ENCODE measurements at places on chromosomes 1 and 21.

DNA sequence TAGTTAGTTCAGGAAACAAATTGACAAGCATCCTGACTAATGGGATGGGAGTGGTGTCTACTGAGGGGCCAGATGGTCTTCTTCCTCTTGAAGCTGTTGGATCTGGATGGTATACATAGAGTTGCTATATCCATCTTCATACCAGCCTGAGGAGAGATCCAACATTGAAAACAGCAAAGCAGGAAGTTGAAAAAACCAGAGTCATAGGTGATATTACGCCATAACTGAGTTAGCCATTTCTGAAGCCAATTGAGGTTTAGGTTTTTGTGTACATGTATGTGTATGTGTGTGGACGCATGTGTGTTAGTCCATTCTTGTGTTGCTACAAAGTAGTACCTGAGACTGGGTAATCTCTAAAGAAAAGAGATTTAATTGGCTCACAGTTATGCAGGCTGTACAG lies 2.3 kb upstream of the TSPAN2 start:
- DNase-seq, result no peak

DNA sequence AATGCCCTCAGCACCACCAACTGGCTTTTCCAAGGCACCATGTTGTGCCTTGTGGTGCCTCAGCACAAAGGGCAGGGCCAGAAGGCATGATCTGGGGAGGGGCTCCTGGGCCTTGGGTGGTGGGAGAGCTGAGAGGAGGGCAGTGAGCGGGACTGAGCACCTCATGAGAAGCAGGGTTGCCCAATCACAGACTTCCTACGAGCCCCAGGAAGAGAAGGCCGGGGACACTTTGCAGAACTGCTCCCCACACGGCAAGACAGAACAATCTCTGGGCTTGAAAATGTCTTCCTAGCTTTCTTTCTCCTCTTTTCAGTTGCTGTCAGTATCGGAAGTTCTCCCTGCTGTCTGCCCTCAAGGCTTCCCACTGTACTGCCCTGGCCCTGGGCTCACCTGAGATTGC lies 6.8 kb downstream of the KCNJ10 start:
- DNase-seq, result no peak

DNA sequence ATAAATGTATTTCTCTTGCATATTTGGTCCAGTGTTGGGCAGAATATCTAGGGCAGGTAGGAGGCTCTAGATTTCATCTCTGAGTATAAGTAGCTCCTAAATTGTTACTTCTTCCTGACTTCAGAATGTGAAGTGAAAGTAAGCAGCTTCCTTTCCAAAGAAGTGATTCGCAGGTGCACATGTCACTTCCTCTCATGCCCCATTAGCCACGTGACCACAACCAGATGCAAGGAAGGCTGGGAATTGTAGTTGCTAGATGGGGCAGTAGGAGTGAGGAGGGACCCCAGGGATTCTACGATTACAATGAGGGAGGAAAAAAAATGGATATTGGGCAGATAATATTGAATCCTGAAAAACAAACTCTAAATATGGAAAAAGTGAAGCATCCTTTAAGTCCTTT lies 113.2 kb upstream of the CYYR1 start:
- DNase-seq, result peak; percentile 1

DNA sequence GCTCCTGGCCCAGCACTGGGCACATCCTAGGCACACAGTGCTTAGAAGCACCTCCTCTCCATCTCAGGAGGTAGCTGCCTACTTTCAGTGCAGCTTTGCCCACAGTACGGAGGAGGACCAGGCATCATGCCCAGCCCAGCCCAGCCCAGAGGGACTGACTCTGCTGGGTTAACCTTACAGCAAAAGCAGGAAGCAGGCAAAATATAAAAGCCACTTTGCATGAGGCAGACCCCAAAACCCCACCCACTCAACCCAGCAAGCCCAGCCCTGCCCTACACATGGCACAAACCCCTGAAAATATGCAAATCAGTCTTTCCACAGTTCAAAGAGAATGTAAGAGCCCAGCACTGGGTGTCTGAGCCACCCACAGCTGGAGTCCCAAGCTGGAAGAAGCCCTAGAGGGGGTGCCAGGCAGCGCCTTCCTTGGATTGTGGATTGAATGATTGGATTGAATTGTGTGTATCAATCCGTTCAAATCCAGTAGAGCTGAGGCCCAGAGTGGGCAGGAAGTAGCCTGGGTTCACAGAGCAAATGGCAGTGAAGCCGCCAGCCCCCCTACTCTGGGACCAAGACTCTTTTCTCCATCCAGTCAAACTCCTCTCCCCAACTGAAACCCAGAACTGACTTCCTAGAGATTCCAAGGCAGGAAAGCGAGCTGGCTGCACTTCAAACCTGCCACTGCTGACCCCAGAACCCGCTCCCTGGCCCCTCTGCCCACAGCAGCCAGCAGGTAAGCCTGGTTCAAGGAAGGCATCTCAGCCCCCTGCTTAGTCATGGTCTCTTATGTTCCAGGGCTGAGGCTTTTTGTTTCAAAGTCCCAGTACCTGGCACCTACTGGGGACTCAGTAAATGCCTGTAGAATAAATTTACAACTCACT lies 117.7 kb downstream of the LACTBL1 start:
- no peak for DNase-seq

GRCh38 chr1:151993734-151994496 lies at the start of gene S100A10:
Gene S100A10 (minus strand): TSS chr1:151993859. CDS start chr1:151986230, 7,629 bp downstream.
- DNase-seq, result no peak

DNA sequence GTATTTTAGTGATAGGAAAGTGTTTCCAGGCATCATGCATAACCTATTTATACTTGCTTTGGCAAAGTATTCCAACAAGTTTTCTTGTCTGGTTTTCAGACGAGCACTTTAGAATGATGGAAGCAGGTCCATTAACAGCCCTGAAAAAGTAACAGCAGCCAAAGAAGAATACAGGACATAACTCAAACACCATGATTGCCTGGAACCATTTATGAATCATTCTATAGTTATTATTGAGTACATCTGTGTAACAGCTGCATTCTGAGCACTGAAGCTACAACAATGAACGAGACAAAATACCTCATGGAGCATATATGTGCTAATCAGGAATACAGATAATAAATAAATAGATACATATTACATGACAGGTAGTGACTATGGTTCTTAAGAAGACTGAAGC lies 12.6 kb downstream of the IL10RB start:
- DNase-seq, result no peak

- no peak for DNase-seq
Observed at GRCh38 chr21:27286760-27287159, 319.9 kb upstream of the ADAMTS5 start.

- DNase-seq, result no peak
Observed at GRCh38 chr1:9814619-9815018, 9.1 kb downstream of the CLSTN1 start.

- peak; percentile 76 for DNase-seq
Observed at GRCh38 chr1:145690587-145691558, 16.3 kb downstream of the PDZK1 start.

GRCh38 chr1:145751491-145752037 lies 32.3 kb downstream of the CD160 start:
- peak; percentile 92 for DNase-seq

DNA sequence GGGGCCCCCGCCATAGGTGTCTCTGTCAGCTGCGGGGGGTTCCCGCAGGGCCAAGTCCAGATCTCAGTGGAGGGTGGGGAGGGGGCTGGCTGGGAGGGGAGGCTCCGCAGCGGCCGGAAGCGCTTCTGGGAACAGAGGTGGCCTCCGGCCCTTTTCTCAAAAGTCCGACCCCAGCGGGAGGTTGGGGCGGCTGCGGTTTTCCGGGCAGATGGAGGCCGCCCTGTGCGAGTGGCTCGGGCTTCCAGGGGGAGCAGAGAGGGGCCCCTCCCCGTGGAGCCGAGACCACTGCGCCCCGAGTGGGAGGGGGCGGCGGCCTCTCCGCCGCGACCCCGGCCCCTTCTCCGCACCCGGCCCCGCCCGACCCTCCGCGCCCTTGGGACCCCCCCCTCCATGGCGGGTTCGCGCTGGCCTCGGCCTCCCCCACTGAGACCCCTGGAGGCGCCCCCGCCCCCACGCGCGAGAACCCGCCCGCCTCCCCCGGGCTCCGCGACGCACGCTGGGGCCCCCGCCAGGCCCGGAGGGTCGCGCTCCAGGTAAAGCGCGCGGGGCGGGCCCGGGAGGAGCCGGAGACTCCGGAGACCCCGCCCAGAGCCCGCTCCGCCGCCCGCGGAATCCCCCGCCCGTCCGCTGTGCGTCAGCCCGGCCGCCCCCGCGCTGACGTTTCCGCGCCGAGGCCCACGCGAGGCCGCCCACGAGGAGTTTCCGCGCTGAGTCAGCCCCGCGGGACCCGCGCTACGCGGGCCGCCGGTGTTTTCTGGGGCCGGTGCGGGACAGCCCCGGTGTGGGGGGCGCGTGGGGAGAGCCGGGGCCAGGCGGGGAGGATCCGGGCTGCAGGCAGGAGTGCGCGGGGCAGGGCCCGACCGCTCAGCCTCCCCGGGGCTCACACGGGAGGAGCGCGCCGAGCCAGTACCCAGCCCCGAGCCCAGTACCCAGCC lies 5.2 kb downstream of the TNFRSF18 start:
- no peak for DNase-seq

GRCh38 chr1:53122201-53122885 lies 20.1 kb downstream of the SLC1A7 start:
- no peak for DNase-seq

DNA sequence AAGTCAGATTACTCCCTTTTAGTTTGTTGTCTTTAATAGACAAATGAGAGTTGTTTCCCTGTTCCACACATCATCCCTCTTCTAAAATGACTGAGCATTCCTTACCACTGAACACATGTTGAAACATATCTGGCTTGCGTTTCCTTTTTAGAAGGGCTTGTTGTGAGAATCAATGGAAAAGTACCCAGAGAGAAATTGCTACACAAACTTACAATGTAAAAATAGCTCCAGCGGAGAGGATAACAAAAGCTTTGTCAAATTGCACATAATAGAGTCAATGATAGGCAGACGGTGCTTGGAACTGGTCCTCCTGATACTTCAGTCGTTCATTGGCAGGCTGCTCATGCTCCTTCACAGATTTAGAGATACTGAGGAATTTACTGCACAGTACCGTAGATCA lies 123.9 kb downstream of the CYYR1 start:
- DNase-seq, result no peak

GRCh38 chr1:32447469-32448185 lies 17.2 kb upstream of the ZBTB8B start:
- DNase-seq, result peak; percentile 78

DNA sequence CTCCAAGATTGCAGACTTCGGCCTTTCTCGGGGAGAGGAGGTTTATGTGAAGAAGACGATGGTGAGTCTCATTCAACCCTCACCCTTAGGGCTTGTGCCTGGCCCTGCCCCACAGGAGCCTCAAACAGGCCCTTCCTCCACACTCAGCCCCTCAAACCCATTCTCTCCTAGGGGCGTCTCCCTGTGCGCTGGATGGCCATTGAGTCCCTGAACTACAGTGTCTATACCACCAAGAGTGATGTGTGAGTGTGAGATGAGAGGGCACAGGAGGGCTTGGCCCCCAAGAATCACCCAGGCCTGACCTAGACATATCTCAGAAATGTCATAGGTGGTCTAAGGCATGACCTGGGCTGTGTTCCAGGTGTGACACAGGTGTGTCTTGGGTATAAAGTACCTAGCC lies 18.3 kb upstream of the MPL start:
- no peak for DNase-seq

DNA sequence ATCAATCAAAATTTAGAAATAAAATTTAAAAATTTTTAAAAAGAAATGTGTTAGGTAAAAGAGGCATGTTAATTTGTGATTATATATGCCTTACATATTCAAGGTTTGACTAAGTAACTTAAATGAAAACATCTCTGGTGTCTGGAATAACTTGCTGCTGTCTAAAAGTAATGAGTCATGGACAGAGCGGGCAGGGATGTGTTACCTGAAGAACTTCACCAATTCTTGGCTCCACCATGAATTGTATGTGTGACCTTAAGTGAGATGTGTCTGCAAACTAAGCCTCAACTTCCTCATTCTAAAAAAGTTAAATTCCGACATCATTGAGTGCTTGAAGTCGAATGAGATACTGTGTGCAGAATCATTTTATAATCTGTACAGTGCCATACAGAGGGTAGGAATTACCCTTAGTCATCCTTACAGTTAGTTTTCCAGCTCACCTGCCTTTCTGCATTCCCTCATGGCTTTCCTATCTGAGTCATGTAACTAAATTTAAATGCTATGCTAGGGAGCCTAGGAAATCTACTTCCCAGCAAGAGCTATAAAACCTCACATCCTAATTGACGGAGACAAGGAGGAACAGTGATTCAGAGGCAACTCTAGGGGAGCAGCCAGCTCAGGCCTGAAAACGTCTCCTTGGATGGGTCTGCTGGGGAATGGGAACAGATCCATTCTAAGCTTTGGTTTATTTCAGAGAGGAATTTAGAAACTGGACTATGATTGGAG lies 100.7 kb upstream of the TSPAN2 start:
- peak; percentile 86 for DNase-seq

- no peak for DNase-seq
Observed at GRCh38 chr1:10657088-10657847, 139.2 kb downstream of the CASZ1 start.

- DNase-seq, result no peak
Observed at GRCh38 chr1:25504706-25505595, 38.5 kb upstream of the LDLRAP1 start.

- DNase-seq, result no peak
Observed at GRCh38 chr1:156073740-156074139, 8.5 kb downstream of the MEX3A start.

- no peak for DNase-seq
Observed at GRCh38 chr1:55369474-55369873, 154.3 kb upstream of the USP24 start.

GRCh38 chr1:184649451-184649888 lies 105.2 kb downstream of the EDEM3 start:
- DNase-seq, result no peak

- DNase-seq, result no peak
Observed at GRCh38 chr1:89839516-89839915, 18.7 kb downstream of the LRRC8D start.

- peak; percentile 73 for DNase-seq
Observed at GRCh38 chr1:63731117-63732043, 42.4 kb upstream of the ROR1 start.

GRCh38 chr1:246435421-246436041 lies 71.5 kb downstream of the SMYD3 start:
- no peak for DNase-seq

Data from astrocyte of the cerebellum (primary cell).